ENCODE measurements at places on chromosomes 5 and 9.

DNA sequence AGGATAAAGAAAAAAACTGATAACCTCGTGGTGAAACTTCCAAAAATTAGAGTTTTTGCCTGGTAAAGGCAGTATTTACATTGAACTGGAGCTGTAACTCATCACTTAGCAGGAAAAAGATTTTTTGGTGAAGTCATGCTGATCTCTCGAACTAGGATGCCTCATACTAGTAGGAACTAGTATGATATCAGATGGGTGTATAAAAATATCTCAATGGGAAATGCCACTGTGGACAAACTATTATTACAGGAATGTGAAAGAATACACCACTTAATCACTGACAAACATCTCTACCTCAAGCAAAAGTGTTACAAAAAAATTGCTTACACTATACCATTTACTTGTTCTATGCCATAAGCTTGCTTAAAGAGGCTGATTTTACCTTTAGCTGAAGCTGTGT, 28.4 kb downstream of the RFX3 start:
- no peak for DNase-seq

GRCh38 chr9:3880851-3881250, 355.1 kb upstream of the RFX3 start:
- no peak for DNase-seq

DNA sequence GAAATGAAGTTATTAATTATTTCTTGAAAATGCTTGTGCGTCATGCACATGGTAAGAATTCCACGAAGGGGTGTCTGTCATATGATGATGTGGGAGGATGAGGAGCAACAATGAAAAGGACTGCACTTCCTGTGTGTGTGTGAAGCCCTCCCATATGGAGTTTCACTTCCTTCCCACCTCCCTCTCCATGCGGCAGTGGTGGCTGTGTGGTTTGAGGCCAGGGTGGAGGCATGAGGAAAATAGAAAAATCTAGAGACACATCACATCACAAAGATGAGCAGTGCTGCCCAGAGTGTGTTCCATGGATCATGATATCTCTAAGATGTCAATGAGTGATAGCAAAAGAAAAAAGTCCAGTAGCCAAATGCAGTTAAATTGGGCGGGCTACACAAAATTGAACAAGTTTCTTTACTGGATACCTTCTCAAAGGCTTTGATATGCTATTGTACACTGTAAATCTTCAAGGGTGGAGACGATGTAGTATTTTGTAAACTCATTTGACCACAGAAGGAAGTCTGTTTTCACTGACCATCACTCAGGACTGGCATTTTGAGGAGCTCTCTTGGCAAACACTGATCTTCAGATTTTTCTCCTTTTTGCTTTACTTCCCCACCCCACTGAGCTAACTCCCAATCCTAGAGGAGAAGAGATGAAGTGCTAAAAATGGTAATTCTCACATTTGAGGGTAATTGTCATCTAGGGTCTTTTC, 55.7 kb upstream of the EQTN start:
- DNase-seq: no peak

GRCh38 chr9:4211806-4212205, 88.1 kb downstream of the GLIS3 start:
- no peak for DNase-seq

DNA sequence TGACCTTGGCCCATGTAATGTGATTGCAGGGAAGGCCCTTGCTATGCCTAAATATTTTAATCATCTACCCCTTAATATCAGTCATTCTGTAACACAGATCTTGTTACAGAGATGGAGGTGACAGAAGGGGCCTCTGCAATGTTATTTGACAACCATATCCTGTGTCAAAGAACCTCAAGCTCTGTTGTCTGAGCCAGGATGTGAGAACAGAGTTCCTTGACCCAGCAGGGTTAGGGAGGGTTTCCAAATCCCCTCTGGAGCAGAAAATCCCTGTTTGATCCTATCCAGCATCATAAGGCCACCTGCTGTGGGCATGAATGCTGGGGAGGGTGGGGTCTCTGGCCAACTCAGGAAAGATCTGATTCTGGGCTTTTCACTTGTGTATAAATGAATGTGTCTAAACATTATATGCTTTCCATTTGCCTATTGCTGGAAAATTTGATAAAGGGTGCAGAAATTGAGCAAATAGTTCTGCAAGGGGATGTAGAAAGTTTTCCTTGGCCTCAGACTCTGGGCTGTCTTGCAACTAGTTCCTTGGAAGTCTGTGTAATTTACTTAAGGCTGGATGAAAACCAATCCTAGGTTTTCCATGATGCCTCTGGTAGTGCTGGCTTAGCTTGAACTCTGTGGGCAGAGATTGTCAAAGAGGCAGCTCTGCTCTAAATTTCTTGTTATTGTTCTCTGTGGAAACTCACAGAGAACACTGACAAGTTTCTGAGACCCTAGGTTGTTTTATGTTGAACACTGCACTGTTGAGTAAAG, 71.0 kb downstream of the PGM5 start:
- DNase-seq: no peak

- DNase-seq: no peak
Measured at GRCh38 chr5:68070591-68071281, 144.8 kb upstream of the PIK3R1 start.

- no peak for DNase-seq
Measured at GRCh38 chr9:117435630-117436261, 20.9 kb upstream of the ASTN2 start.

DNA sequence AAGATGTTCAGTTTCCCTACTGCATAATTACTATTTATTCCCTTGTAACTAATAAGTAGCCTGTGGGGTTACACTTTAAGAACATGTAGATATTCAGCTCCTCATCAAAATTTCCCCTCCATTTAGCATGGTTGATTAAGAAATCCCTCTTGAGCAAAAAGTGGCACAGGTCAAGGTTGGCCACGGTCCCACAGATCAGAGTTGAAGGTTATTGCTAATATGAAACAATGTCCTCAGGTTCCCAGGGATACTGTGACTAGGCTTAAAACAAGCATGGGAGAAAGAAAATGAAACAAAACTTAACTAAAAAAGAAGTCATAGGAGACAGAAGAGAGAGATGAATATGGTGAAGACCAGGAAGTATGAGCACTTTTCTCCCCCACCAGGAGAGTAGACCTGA, 64.2 kb downstream of the RFK start:
- DNase-seq: no peak

DNA sequence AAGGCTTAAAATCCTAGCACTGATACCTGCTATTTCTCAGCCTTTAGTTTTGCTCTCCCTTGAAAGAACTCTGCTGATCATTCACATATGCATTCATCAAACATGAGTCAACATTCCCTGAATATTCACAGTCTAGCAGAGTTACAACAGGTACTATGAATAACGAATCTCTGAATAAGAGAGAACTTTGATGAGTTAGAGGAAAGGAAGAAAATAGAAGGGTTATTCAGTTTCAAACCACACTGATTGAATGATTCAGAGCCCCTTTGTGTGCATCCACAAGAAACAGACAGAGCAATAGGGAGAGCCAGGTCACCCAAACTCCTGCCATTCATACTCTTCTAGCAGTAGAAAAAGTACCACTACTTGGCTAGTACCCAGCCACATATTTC, 36.0 kb downstream of the FOXD1 start:
- no peak for DNase-seq

- DNase-seq: no peak
Measured at GRCh38 chr9:16132513-16132912, 579.7 kb downstream of the CCDC171 start.

GRCh38 chr9:130670644-130671043, 6.2 kb downstream of the PRDM12 start:
- DNase-seq: no peak

DNA sequence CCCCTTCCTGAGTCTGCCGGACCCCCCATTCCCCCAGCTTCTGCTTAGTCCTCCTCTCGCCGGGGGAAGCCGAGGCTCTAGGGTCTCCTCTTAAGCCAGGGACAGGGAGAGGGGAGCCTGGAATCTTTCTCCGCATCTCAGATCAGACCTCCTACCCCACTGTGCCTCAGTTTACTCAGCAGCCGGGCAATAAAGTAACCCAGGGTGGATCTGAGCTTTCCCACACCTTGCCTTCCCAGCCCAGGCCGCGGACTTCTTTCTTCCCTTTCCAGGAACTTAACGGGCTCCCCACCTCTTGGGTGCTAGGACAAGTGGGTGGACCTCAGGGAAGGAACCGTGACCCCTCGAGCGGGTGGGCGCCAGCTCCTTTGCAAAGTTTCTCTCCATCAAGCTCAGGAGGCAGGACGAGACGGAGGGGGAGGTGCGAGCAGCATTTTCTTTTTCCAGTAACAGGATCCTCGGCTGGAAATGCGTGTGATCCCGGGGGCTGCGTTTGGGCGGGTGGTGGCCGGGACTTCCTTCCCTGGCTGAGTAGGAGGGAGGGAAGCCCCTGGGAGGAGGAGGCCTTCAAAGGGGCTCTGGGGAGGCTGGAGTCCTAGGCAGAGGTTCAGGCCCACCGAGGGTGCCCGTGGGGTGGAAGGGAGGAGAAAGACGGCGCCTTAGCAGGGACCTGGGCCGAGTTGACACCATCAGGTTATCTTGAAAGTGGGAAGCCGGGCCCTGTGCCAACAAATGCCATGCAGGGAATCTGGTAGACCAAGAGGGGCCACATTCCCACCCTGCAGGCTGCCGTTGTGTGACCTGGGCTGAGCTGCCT, 795 bp downstream of the DAB2IP start:
- no peak for DNase-seq

- no peak for DNase-seq
Measured at GRCh38 chr5:167716126-167716775, 575.2 kb upstream of the WWC1 start.

- no peak for DNase-seq
Measured at GRCh38 chr9:78713614-78714405, 416.9 kb downstream of the PSAT1 start.

DNA sequence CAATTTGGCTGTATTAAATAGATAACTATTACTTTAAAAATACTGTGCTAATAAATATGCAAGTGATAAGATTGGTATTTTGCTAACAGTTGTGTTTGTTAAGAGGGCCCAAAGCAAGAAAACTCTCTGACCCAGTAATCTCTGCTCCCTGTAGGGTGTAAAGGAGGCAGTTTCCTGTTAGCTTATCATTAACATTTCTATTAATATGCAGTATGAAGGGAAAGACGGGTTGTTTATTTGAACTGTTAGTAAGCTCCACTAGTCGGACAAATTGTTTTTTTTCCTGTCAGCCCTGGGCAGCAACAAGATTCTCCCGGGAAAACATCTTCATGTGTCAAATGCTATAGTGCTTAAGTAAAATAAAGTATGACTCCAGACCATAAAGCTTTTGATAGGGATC, 35.6 kb downstream of the ERP44 start:
- no peak for DNase-seq

DNA sequence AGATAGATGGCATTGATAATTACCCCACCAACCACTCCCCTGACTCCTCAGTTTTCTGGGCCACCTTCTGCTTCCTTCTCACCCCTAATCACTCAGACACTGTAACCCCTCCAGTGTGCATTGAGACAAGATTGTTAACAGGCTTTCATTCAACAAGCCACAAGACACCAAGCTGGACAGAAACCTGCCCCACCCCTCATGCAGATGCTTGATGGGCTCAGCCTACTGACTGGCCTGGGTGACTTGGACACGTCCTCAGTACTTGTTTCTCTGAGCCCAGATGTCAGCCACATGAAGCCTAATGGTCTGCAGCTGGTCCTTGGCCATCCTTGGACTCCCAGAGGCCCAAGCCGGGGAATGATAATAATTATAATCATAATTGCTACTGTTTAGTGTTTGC, 71.4 kb upstream of the SMIM23 start:
- DNase-seq: no peak

- DNase-seq: no peak
Measured at GRCh38 chr9:132161743-132162184, at the start of gene NTNG2. Gene NTNG2 (plus strand): TSS chr9:132162058. CDS start chr9:132166832, 4,774 bp downstream.

DNA sequence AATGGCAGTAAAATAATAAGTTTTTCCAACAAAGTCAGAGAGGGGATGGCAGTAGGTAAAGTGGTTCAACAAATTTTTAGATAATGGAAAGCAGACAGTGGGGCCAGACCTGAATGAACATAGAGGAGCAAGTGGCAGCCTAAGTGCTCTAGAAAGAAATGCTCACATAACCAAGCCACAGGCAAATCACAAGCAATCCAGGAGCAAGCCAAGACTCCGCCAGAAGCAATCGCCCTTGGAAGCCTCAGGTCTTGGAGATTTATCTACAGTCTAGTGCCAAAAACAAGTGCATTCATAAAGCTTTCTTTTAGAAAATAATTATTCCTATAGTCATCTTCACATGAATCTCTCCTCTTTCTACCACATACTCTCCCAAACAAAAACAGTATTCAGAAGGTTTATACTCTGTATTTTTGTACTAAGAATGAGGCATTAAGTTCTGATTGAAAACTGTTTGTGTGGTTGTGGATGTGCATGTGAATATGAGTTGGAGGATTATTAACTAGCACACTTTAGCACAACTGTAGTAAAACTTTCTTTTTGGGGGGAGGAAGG, 375.5 kb downstream of the CDH9 start:
- no peak for DNase-seq

- DNase-seq: no peak
Measured at GRCh38 chr9:130452835-130453234, 8.1 kb downstream of the ASS1 start.

- DNase-seq: peak; percentile 49
Measured at GRCh38 chr9:98010445-98010844, 27.3 kb downstream of the ANP32B start.

GRCh38 chr5:5965132-5965531, 413.2 kb downstream of the MED10 start:
- no peak for DNase-seq

GRCh38 chr9:127568971-127569885, 42.8 kb upstream of the STXBP1 start:
- DNase-seq: peak; percentile 69

DNA sequence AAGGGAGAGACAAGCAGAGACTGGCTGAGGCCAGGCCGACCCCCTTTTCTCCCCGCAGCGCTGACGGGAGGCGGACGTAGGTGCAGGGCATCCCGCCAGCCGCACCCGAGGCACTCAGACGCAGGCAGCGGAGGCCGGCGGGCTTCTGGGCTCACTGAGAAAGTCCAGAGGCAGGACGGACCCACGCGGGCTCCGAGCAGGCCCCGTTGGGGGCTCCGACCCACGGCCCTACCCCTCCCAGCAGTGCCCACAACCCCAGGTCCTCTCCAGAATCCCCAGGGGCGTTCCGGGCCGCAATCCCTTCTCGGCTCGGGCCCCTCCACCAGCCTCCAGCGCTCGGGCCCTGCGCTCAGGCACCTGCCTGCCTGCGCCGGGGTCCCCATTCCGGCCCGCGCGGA, 543 bp downstream of the MTMR12 start:
- DNase-seq: peak; percentile 46

- no peak for DNase-seq
Measured at GRCh38 chr9:70962761-70963440, 158.5 kb downstream of the TRPM3 start.

GRCh38 chr5:137374110-137374714, 124.9 kb downstream of the SPOCK1 start:
- DNase-seq: no peak

- no peak for DNase-seq
Measured at GRCh38 chr9:95415158-95415557, 97.6 kb upstream of the FANCC start.

DNA sequence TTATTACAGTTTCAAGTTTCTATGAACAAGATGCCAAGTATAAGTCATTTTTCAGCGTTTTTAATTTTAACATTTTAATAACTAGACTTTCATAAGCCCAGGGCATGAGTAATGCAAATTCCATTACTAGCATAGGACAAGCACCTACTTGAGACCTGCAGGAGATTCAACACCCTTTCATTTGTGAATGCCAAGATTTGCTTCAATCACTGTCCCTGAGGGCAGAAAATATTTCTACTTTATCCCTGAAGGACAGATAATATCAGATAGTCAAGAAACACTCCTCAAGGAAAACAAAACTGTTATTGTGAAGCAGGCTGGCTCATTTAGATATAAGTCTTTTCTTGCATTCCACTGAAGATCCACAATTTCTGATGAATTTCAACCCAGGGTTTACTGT, 27.7 kb upstream of the ZNF622 start:
- DNase-seq: no peak

GRCh38 chr9:123637606-123637944, 281.6 kb downstream of the CRB2 start:
- no peak for DNase-seq
